Substantia nigra (tissue), 51 donors: ENCODE measurements at places on chromosomes 6 and 20.

- DNase-seq = no peak
These were observed 77.1 kb downstream of the TBC1D7 start for GRCh38 chr6:13251242-13251641.

DNA sequence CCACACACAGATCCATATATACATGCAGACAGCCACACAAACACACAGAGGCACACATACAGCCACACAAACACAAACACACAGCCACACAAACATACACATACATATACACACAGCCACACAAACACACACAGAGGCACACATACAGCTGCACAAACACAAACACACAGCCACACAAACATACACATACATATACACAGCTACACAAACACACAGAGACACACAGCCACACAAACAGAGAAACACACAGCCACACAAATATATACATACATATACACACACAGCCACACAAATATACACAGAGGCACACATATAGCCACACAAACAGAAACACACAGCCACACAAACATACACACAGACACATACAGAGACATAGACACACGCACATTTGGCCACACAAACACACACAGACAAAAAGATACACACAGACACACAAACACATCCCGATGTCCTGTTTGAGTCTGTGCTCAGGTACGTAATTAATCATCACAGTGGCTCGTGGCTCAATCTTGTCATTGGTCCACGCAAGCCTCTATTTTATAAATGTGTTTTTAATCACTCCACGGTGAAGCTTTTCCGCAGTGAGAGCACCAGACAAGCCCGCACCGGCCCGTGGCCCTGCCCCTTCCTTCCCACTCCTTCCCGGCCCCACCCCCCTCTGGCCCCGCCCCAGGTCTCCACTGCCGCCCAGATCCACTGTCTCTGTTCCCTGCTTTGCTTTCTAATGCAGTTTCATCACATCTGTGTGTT, 135.3 kb downstream of the CDH4 start:
- no peak for DNase-seq

DNA sequence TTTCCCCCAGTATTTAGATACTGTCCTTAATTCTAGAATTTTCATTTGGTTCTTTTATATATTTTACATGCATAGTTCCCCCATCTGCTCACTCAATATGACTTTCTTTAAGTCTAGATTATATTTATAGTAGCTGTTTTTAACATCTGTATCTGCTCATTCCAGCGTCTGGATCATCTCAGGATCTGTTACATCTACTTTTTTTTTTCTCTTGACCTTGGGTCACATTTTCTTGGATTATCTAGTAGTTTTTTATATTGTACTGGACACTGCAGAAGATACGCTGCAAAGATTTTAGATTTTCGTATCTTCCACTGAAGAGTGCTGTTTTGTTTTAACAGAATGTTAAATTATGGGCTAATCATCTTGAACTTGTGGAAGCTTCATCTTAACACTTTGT, 20.7 kb downstream of the RAB22A start:
- DNase-seq = no peak

GRCh38 chr6:150800674-150801314, 64.7 kb upstream of the MTHFD1L start:
- DNase-seq = no peak

- no peak for DNase-seq
These were observed 13.6 kb upstream of the CHD6 start for GRCh38 chr20:41631826-41632225.

DNA sequence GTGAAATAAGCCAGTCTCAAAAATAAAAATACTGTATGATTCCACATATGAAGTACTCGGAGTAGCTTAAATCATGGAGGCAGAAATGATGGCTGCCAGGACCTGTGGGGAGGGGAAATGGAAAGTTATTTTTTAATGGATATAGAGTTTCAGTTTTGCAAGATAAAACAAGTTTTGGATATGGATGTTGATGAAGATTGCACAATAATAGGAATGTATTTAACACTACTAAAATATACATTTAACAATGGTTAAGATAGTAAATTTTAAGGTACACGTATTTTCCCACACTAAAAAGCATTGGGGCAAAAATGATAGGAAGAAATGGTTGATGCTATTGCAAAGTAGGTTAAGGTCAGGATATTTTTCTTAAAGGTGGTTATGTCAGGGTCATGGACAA, 1058.9 kb upstream of the MAP3K7 start:
- DNase-seq = no peak

- DNase-seq = no peak
These were observed 96.9 kb downstream of the SCML4 start for GRCh38 chr6:107727096-107727757.

- DNase-seq = no peak
These were observed 22.4 kb downstream of the SYNCRIP start for GRCh38 chr6:85620308-85620707.

- DNase-seq = no peak
These were observed 149.8 kb downstream of the TTLL2 start for GRCh38 chr6:167474725-167475124.

GRCh38 chr6:99130897-99131873, 183.4 kb upstream of the FBXL4 start:
- no peak for DNase-seq

DNA sequence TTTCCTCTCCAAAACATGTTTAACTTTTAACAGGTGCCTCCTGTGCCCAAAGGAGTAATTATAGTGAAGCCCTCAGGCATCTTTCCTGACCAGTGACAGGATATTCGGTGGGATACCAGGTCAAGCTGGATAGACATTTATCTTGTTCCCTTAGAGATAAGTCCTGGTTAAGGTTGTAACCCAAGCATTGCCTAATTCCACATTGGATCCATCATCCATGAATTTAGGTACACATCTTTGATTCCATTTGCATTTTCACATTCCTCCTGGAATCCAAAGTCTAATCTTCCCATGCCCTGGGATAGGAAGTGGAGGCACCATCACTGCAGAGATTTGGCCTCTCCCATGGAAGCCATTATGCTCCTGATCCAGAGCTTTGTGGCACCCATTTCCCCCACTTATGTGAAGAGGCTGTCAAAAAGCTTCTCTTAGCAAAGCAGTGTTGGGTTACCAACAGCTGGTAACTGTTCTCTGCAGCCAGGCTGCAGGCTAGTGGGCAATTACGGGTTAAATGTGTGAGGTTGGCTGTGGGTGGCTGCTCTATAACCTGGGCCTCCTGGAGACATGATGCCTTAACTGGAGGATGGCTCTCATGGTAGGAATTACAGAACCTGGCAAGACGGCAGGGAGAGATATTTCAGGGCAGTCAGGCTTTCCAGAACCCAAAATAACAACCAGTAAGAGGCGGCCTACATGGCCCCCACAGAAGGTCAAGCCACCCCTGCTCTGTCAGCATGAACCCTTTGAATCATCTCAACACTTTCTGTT, 96.9 kb upstream of the VGLL2 start:
- no peak for DNase-seq

- DNase-seq = no peak
These were observed 362.2 kb downstream of the C6orf118 start for GRCh38 chr6:164947164-164947563.

DNA sequence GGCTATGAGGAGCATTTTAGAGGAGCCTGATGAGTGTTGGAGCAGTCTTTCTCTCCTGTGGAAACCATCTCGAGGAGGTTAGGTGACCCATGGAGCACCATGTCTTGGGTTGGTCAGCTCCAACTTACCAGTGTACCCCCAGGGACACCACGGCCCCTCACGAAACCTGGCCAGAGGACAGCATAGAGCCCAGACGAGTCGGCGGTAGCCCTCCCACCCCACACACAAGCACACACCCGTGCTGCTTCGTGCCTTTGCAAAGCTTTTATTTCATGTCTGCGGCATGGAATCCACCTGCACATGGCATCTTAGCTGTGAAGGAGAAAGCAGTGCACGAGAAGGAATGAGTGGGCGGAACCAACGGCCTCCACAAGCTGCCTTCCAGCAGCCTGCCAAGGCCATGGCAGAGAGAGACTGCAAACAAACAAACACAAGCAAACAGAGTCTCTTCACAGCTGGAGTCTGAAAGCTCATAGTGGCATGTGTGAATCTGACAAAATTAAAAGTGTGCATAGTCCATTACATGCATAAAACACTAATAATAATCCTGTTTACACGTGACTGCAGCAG, 53.6 kb downstream of the EZR start:
- DNase-seq = no peak

- no peak for DNase-seq
These were observed 52.1 kb upstream of the DUSP22 start for GRCh38 chr6:240151-240550.

DNA sequence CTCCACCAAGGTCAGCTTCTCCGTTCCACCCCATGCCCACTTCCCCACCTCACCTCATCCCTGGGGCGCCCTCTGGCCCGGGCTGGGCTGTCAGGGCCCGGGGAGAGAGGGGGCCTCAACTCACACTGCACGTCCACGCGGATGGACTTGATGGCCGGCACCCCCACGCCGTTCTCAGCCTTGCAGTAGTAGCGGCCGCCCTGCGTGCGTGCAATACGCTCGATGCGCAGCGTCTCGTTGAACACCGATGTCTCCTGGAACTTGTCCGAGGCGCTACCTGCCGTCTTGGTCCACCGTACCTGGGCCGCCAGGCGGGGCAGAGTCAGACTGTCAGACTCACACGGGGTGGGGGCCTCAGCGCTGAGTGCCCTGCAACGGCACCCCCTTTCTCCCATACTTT, 39.6 kb downstream of the MDGA1 start:
- no peak for DNase-seq

DNA sequence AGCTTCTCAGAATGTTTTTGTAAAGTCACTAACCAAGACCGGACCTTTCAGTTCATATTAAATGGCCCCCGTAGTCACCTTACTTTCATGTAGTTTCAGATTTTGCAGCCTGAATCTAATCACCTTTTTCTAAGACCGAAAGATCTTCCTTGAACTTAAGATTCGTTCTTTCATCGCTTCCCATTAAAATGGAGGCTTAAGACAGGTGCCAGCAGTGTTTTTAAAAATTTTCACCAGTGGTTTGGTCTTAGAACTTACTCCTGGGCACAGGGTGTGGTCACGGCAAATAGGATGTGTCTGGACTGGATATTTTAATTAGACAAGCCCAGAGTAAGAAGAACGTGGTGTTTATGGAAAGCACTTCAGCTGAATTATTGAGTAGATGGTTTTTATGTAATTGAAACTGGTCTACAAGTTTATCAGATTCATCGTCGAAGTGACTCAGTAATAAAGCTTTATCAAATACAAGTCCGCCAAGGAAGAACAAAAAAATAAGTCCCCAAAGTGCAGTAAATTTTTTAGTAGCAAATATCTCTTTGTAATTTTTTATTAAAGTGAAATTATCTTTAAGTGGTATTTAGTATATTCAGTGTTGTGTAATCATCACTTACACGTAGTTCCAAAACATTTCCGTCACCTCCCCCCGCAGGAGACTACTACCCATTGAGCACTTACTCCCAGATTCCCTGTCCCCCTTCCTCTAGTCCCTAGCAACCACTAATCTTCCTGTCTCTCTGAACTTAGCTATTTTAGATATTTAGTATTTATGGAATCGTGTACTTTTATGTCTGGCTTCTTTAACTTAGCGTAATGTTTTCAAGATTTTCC, 868 bp downstream of the SRSF3 start:
- DNase-seq = no peak

- no peak for DNase-seq
These were observed 122.1 kb upstream of the MLN start for GRCh38 chr6:33925936-33926335.

DNA sequence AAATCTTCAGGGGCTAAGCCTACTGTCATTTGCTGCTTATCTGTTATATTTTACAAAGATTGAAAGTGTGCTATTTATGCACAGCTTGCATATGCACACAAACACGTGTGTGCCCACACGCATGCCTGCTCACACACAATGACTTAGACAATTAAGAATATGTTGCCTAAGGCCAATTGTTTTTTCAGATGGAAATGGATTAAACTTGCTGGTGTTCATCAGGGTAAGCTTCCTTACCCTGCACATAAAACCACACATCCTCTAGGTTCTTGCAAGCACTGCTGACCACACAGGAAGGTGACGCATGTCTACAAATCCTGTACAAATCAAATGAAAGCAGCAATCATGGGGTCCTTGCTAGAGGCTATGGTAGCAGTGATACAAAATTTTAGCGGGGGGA, 58.4 kb downstream of the GJA10 start:
- no peak for DNase-seq

GRCh38 chr6:116409756-116410155, 39.0 kb downstream of the DSE start:
- DNase-seq = no peak

GRCh38 chr6:130366107-130367005, 539 bp downstream of the TMEM200A start:
- no peak for DNase-seq

GRCh38 chr6:150848400-150848799, 17.1 kb upstream of the MTHFD1L start:
- no peak for DNase-seq

DNA sequence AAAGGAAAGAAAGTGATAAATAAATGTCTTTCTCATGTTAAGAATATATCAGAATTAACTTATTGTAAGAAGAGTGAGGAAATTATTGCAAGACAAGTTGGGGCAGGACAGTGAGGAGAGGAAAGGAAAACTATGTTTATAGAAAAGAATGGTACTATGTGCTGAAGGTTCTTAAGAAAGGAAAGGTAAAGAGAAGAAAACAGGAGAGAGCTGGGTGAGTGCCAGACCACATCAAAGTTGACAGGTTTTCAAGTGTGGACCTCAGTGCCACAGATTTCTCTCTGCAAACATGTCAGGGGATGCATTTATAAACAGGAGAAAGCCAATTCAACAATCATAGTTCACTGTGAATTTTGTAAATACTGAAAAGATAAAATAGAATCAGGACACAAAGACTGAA, 439.2 kb downstream of the PKHD1 start:
- DNase-seq = no peak

DNA sequence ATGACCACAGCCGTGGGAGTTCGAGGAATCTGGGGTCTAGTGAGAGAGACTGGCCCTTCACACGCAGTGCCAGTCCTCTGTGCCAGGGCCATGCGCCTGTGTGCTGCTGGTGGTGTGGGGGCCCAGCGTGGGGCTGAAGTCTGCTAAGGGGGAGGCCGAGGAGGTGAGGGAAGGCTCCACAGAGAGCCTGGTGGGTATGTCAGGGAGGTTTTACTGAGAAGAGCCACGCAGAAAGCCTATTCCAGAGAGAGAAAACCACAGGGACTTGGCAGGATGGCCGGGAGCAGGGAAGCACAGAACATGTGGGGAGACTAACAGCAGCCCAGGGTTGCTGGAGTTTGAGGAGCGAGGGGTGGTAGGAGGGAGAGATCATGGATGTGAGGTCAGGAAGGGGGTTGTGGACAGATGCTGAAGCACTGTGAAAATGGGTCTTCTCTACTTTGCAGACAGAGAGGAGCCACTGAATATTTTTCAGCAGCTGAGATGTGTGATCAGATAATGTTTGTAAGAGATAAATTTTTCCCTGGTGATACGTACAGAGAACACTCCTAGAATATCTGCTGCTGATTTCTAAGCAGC, 35.3 kb downstream of the DUSP22 start:
- no peak for DNase-seq
